ENCODE measurements at places on chromosomes 12 and 14. TPM values are rescaled to one million over a fixed set of nuclear protein-coding genes. Genes with fewer than 3 reads are reported as not detected.

The MMP17 gene
- not detected for total RNA-seq

The PRICKLE1 gene
- total RNA-seq = not detected

The PZP gene
- total RNA-seq = not detected

The ACOT4 gene
- 4.4 TPM for total RNA-seq

The MAP3K9 gene
- 7.5 TPM for total RNA-seq

The CLEC4A gene
- total RNA-seq = 0.95 TPM
